Cerebellar nuclear complex (tissue), 1 donor: ENCODE measurements at places on chromosomes 6 and 20.

DNA sequence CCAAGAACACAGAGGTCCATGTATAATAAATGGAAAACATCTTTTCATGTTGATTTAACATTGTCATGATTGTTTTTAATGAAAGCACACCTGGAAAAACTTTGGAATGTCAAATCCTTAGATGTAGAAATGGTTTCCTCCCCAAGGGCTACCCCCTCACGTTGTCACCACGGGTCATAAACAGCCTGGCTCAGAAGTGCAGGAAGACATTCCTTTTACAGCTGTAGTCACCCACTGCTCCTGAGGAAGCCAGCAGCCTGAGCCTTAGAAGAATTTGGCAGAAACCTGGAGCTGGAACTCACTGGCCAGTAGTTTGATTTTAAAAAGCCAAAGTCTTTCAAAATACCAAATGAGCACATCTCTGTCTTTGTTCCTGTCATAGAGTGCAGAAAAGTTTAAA, 23.7 kb downstream of the ADGRF5 start:
- DNase-seq: no peak

GRCh38 chr6:100078509-100078908, 84.5 kb upstream of the MCHR2 start:
- no peak for DNase-seq

DNA sequence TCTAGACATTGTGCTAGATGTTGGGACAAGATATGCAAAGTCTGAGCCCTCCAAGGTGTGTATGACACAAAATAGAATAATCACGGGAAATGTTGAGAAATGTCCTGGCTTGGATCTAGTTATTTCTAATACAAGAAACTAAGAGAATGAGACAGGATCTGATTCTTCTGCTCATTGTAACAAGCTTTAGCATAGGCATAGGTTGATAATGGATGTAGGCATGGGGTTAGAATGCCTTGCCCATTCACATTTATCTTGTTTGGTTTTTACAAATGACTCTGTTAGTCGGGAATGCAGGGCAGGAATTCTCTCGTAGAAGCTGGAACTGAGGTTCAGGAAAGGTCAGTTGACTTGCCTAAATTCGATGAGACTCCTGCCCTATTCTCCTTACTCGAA, 1.5 kb upstream of the SLC26A8 start:
- DNase-seq: no peak

- no peak for DNase-seq
Measured at GRCh38 chr6:87197547-87197946, 42.2 kb downstream of the ZNF292 start.

DNA sequence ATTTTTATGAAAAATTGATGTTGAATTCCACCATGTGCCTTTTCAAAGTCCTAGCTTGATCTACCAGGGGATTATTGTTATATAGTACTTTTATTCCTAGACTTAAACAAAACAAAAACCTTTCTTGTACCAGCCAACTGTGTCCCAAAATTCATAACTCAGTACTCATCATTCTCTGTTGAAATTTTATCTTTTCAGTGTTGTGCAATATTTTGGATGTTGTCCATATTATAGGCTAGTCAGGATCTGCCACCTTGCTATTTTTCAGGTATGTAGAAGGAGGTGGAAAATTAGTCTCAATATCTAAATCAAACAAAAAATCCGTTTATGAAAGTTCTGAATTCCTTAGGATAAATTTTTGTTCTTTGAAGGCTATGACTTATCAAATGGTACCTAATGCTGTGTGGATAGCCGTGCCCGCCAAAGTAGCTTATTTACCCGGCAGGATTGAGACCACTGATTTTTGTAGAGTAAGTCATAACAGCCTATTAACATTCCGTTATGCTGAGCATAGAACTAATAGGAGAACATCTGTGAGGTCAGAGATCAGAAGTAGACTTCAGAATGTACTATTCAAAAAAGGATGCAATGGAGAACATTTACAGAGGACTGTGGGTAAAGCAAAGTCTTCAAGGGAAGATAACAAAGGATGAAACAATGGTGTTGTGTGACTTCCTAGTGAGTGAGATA, 304.7 kb downstream of the SOX4 start:
- DNase-seq: no peak

DNA sequence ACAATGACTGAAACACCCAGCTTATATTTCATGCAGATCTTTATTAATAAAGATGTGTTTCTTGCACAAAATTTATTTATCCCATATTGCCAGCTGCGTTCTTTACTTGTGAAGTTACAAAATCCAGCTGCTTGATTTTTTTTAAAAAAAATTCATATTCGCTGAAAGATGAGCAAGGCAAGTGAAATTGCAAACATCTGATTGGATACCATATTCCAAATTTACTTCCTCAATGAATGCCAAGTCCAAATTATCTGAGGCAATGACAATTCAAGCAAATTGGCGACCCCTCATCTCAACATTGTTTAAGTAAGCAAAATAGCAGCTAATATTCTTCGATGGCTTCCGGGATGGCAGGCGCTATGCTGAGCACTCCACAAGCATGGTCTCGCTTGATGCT, 37.7 kb downstream of the ZFP64 start:
- DNase-seq: no peak

GRCh38 chr6:133503336-133503729, 262.2 kb downstream of the EYA4 start:
- DNase-seq: no peak

- DNase-seq: no peak
Measured at GRCh38 chr6:78538002-78538401, 329.3 kb upstream of the IRAK1BP1 start.

- DNase-seq: no peak
Measured at GRCh38 chr6:167136376-167136775, 13.5 kb downstream of the CCR6 start.

DNA sequence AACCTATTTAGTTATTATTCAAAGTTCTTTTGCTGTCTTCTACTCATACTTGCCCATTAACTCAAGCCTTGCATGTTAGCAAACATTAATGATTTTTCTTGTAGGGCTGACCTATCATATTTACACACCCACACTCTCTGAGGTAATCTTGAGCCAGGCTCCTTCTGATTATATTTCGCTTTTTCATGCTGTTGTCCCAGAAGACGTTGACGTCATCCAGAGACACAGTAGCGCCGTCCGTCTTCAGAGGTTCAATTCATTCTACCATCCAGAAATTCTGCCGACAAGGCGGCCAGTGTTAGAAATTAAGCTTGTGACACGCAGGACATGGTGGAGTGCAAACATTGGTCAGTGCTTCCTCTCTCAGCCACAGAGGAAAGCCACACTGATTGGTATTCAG, 584.7 kb downstream of the BMP2 start:
- no peak for DNase-seq

DNA sequence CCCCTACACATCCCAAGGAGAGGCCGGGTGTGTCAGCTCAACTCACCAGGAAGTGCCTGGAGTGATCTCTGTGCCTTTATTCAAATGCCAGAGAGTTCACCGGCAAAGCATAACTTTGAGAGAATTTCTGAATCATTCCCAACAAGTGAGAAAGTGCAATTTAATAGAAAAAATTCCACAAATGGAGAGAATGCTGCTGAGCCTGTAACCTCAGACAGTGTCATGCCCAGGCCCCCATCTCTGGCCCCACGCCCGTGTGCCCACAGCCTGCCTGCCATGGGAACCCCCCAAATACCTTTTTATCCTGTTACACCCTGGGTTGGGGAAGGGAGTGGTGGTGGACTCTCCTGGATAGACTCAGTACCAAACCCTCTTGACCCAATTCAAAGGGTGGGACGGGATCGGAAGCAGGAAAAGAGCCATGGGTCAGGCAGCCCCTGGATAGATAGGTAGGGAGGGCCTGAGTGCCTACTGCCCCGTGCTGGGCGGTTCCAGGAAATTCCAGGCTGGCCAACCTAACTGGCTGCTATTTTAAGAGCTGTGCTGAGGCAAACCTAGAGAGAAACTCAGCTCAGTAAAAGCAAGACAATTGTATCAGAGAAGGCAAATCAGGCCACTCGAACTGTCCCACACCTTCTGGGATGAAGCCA, 179.0 kb upstream of the FOXA2 start:
- DNase-seq: no peak

DNA sequence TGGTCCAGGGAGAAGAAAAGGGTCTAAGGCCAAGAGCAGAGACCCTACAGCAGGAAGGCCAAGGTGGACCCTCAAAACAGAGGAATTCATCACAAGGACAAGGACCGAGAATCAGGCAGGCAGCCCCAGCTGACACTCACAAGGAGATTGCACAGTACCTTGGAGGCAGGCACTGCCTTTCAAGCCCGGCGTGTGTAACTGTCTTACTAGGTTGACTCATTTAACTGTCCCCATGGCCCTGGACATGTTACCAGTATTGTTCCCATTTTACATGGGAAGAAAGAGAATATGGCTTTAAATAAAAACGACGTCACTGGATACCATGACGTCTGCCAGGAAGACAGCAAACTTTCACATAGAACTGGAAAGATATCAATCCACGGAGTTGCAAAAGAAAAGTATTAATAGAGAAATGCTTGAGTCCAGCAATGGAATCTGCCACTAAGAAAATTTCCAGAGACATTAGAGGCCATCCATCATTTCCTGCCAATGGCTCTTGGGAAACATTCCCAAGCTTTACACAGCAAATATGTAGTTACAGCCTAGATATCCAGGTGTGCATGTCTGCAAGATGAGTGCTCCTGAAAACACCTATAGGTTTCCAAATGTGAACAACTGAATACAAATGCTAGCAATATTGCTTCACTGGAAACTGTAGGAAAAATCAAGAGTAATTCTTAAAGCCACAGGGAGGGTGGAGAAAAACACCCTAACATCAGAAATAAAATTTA, 111.5 kb upstream of the RPS6KA2 start:
- DNase-seq: no peak

DNA sequence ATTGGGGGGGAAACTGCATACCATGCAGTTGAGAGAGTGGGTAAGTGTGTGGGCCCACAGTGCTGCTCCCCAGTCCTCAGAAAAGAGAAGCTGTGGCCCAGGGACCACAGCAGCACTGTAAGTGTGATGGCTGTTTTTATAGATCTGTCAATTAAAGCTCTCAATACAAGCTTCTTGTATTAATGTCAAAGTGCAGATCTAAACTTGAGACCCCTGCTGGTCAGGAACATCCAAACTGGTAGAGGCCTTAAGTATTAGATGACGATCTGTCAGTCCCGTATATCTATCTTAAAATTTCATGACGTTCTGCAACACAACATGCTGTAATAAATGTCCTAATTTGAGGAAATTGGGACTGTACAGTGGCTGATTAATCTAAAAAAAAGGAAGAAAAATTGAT, 74.8 kb downstream of the TULP4 start:
- no peak for DNase-seq

GRCh38 chr6:152461556-152461955, 175.6 kb downstream of the SYNE1 start:
- DNase-seq: no peak

DNA sequence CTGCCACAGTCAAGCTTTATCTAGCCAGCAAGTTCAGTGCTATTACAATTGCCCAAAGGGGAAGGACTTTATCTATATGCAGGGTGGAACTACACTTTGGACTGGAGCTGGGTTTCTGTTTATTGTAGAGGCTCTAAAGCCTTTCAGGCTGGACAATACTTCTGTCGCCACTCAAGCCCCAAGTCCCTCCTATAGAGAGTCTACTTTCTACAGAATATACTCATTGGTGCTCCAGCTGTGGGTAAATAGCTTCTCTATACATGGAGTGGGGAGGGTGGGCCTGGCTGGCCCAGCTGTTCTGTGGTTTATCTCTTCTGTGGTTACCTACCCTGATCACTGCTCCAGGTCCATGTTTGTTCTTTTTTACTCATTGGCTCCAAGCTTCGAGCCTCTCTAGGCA, 151.8 kb upstream of the MYLIP start:
- DNase-seq: no peak

- DNase-seq: no peak
Measured at GRCh38 chr20:2840138-2840966, at the start of the genes PCED1A and VPS16. TSS of gene PCED1A (minus strand) at chr20:2840655. CDS start at chr20:2839912, 743 bp downstream. TSS of gene VPS16 (plus strand) at chr20:2840745. CDS start at chr20:2840775, 30 bp downstream.

DNA sequence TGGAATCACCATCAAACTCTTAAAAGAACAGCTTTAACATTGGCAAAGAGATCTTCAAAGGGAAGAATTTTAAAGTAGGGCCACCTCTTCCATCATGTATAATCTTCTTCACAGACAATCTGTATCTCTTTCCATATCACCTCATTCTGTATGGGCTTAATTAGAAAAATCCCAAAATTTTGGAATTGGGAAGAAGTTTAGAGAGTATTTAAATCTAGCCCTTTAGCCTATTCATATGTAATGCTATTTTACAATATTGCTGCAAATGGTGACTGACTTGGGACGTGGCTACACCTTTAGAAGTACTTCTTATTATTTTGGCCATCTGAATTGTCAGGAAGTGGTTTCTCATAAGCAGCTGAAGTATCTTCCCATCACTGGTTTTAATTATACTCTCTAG, 474.3 kb downstream of the RFPL4B start:
- no peak for DNase-seq

DNA sequence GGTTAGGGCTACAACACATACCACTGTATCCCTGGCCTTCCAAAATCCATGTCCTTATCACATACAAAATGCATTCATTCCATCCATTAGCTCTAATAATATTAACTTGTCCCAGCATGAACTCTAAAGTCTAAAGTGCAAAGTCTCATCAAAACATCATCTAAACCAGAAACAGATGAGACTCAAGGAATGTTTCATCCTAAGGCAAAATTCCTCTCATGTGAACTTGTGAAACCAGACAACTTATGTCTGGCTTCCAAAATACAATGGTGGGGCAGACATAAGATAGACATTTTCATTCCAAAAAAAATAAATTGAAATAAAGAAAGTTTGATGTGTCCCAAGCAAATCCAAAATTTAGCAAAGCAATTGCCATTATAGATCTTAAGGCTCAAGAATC, 257.4 kb downstream of the HTR1B start:
- DNase-seq: no peak

GRCh38 chr6:5950361-5950785, 56.4 kb downstream of the NRN1 start:
- DNase-seq: no peak
